Activated T-helper 1 cell treated with anti-CD3 and anti-CD28 coated beads, Interleukin-2, amount 50 U/mL, for 16 hours (primary cell): ENCODE measurements at places on chromosomes 13 and 19.

DNA sequence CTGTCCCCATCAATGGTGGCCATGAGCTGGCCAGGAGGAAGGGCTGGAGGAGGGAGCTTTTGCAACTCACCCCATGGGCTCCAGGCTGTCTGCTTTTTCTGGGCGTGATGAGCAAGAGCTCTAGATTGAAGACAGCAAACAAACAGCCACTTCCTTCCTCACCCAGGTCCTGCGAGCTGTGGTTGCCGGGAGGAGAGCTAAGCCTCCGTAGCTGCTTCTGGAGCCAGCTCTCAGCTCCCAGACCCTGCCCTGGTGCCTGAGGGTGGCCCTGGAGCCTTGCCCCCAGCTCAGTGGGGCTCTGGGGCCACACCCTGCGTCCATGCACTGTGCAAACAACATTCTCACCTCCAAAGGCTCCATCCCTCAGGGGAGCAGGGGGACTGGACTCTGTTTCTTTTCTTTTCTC, 6.2 kb downstream of the MYO1F start:
- DNase-seq: no peak

DNA sequence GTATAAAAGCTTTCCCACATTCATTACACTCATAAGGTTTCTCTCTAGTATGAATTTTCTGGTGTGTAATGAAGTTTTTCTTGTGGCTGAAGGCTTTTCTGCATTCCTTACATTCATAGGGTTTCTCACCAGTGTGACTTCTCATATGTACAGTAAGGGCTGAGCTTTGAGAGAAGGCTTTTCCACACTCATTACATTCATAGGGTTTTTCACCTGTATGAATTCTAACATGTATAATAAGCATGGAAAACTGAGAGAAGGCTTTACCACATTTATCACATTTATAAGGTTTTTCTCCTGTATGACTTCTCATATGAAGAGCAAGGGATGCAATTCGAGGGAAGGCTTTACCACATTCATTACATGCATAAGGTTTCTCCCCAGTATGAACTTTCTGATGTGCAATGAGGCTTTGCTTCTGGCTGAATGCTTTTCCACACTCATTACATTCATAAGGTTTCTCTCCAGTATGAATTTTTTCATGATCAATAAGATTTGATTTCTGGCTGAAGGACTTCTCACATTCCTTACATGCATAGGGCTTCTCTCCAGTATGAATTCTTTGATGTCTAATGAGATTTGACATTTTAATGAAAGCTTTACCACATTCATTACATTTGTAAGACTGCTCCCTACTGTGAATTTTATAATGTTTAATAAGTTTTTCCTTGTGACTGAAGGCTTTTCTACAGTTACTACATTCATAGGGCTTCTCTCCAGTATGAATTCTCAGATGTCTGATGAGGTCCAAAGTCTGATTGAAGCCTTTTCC, 42.6 kb downstream of the ZNF527 start:
- DNase-seq: no peak

- no peak for DNase-seq
Observed at GRCh38 chr19:52138278-52138982, 1.3 kb downstream of the ZNF616 start.

- no peak for DNase-seq
Observed at GRCh38 chr19:49579193-49579592, 1.2 kb downstream of the NOSIP start.

DNA sequence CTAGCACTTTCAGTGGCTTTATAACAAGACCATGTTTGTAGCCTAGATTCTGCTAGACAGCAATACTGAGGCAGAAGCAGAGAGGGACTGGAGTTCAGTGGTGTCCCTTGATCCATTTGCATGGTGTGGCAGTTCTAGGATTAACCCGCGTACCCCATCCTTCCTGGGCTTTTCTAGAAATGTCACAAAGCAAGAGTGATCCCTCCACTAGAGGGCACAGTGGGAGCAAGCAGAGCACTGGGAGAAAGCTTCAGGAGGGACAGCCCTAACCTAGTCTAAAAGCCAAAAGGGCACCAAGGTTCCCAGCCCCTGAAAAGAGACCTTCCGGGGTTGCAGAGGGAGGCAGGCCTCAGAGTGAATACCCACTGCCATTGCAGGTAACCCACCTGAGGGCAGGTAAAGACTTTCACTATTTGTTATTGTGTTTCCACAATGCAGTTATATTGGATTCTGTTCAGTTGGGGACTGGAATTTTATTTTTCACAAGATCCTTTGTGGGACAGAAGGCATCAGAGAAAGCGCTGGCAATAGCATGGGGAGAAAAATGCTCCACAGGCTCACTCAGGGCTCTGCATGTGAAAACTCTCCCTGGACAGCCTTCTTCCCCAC, 170.6 kb downstream of the FLT1 start:
- DNase-seq: peak; percentile 9

- DNase-seq: no peak
Observed at GRCh38 chr13:67791047-67791446, 560.9 kb upstream of the PCDH9 start.

- no peak for DNase-seq
Observed at GRCh38 chr19:45103156-45103507, 10.2 kb downstream of the PPP1R37 start.

GRCh38 chr13:61592489-61592888, 176.8 kb upstream of the PCDH20 start:
- no peak for DNase-seq

- DNase-seq: no peak
Observed at GRCh38 chr13:38412266-38412665, 62.6 kb downstream of the UFM1 start.

DNA sequence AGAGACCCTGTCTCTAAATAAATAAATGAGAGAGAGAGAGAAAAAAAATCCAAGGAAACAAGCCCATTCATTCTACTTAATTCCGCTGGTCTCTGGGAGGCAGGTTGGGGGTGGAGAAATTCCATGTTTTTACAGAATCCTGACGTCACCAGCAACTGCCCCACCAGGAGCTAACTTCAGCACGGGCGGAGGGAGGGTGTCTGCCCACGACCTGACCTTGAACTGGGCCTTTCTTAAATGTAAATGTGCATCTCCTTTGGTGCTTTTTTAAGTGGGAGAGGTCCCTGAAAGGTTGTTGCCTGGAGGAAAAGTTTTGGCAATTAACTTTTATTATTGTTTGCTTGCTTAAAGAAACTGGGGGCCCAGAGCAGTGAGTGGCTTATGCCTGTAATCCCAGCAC, 15.5 kb downstream of the KLF2 start:
- no peak for DNase-seq

DNA sequence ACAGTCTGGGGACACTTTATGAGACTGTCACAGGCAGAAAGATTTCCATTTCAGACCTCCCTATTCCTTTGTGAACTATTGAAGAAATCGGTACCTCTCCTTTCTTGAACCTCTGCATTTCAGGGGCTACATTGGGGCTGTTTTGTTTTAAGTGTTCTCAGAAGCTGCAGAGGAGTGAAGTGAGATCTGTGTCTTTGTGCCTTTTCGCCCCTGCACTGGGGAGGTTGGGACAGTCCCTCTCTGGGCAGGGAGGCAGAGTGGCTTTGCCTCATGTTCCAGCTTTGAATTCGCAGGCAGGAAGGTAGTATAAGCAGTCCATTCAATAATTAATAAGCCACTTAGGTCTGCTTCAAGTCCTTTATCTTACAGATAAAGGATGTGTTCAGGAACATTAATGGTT, 9.5 kb upstream of the AMER2 start:
- DNase-seq: no peak

GRCh38 chr19:12983542-12984142, 11.6 kb upstream of the NFIX start:
- peak; percentile 82 for DNase-seq

DNA sequence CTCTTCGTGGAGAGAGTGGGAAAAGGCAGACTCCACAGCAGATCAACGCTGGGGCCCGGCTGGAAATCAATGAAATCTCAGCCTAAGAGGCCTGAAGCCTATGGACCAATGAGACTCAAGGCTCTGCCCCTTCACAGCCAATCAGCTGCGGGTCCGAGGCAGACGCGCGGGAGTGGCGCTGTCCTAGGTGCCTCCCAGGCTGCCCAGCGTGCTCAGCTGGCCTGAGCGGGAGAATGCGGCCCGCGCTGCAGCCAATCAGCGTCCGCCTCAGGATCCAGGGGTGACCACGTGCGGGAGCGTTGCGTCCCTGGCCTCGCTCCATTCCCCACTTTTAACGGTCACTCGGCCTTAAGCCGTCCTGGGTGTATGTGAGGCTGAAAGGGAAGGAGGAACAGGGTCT, at the start of gene ZBTB32:
TSS of gene ZBTB32 (plus strand) at position 341 of the 400 bp plus-strand sequence. CDS start 10,069 bp downstream, outside the sequence.
- DNase-seq: no peak

DNA sequence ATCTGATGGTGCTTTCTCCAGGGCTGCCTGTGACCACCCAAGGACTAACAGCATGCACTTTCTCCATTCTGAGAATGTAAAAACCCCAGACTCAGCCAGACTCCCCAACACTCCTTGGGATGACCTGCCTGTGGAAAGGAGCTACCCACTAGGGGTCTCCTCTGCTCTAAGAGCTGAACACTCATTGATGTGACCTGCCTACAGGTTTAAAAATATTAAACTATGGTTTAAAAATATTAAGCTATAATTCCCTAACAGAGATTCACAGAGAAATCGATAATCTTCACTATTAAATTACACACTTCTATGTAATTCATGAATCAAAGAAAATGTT, 696.2 kb upstream of the SLITRK5 start:
- no peak for DNase-seq

DNA sequence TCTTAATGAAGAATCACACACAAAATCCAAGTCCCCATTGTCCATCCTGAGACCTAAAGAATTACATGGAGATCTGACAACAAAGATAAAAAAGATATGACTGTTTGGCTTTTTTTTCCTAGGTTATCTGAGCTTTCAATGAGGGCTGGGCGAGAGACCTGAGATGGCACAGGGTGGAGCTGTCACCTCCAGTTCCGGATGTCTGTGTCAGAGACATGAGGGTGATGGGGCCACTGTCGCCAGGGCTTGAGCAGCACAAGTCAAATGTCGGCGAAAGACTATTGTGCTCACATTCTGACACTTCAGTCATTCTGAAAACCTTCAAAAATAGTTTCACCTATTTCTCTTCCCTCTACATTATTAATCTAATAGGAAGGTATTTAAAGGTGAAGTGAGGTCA, 65.7 kb downstream of the SLC7A1 start:
- no peak for DNase-seq

DNA sequence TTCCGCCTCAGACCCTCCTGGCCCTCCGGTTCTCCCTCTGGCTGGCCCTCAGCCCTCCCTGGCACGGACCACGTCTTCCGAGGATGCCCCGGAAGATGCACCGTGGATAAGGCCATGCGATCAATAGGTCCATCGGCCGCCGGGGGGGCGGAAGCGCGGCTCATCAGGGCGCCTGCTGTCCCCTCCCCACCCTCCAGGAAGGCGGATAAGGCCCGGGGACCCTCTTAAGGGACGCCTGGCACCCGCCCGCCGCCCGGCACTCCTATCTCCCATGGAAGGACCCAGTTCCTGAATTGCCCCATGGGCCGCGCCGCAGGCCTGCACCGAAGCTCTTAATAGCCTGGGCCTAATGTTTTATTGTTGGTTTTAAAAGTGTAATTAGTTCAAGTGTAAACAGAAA, 46.2 kb upstream of the TCF3 start:
- DNase-seq: no peak

- no peak for DNase-seq
Observed at GRCh38 chr13:51997641-51998330, 13.5 kb downstream of the ATP7B start.

DNA sequence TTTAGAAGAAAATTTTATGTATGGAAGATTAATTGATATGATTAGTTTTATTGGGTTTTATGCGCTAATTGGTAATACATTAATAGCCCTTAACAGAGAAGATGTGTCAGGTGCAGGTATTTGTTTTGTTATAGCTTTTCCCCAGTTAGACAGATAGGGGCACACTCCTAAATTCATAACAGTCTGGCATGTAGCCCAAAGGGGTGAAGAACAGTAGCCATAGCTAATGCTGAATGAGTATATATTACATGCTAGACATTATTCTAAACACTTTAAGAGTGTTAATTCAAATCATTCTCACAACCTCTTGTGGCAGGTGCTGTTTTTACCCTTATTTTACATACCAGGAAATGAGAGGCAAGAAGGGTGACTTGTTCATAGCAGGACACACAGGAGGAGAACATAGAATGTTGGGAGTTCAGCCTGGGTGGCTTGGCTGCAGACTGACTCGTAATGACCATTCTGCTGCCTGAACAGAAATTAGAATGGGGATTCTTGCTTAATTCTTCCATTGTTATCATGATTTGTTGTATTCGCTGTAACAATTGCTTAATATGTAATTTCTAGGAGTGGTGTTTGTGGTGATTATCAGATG, 20.1 kb downstream of the PCCA start:
- no peak for DNase-seq

- DNase-seq: no peak
Observed at GRCh38 chr13:32191452-32191998, 123.6 kb downstream of the ZAR1L start.

DNA sequence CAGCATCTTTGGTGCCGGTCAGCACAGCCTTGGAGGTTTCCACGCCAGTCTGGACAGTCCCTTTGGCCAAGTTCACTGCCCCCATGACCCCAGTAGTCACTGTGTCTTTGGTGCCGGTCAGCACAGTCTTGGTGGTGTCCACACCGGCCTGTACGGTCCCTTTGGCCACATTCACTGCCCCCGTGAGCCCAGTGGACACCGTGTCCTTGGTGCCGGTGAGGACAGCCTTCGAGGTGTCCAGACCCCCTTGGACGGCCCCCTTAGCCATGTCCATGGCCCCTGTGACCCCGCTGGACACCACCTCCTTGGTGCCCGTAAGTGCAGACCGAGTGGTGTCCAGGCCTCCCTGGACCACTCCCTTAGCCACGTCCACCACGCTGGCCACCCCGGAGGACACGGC, 5.0 kb downstream of the PLIN4 start:
- no peak for DNase-seq

DNA sequence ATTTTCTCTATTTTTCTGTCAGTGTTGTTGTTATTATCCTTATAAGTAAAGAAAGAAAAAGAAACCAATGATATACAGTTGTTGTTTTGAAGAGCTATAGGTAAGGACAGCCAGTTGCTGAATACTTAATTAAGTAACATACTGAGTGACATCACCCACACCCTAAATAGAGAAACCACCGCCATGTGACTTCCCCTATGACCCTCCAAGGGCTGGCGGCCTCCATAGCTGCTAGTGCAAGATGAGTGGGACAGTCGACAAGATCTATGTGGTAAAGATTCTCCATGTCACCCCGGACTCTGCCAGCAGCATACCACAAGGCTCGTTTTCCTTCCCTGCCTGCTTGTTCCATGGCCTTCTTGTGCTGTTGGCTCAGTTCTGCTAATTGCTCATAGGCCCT, 221.1 kb downstream of the DNAJC15 start:
- no peak for DNase-seq

GRCh38 chr13:111531505-111531904, 211.1 kb downstream of the TEX29 start:
- no peak for DNase-seq

DNA sequence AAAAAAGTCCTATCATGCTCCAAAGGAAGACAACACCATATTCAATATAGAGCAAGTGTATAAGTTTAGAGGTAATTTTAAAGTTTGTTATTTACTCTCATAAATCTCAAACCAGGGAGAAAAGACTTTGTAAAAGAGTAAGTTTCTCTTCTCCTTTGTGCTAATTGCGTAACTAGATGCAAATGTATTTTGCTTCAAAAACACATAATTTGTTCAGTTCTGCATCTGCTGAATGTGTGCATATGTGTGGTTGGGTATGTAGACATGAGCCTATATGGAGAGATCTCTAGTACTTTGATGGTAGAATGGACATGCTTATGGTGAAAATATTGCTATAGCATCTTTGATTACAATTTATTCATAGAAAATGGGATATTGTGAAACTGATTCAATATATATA, 17.8 kb upstream of the MIR17HG start:
- DNase-seq: no peak

GRCh38 chr19:14370169-14370939, 10.9 kb upstream of the ADGRE5 start:
- no peak for DNase-seq
